ENCODE measurements at places on chromosomes 13 and 19.

GRCh38 chr19:45311621-45312020 is 11.1 kb downstream of the CKM start:
- DNase-seq, result no peak

- DNase-seq, result no peak
These were observed 15.4 kb upstream of the CLN5 start for GRCh38 chr13:76976490-76976889.

- DNase-seq, result peak; percentile 40
These were observed at the start of gene TNFSF13B for GRCh38 chr13:108269601-108270328. TNFSF13B (plus strand) TSS chr13:108269718; CDS start chr13:108269896, 178 bp downstream.

DNA sequence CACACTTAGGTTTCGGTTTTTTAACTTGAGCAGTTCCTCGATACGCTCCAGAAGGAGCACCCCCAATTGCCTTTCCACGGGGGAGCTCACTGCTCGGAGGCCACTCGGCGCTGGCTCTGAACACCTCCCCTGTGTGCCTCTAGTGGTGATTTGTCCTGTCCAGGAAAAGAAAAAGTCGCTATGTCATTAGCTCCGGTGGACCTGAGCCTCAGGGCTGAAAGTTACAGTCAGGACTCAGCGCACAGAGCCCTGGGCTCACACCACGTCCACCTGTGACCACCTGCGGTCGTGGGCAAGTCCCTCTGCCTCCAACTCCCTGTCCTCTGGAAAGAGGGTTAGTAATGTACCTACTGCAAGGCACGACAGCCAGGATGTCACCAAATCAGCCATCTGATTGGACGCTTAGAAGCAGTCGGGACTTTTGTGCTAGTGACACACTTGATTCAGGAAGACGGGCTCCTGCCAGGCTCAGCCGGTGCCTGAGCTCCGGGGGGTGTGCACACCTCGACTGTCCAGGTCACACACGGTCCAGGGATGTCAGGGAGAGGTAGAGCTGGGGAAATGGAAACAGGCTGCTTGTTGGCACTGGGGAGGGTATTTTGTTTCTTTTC is 3.9 kb upstream of the TMPRSS9 start:
- no peak for DNase-seq

- DNase-seq, result no peak
These were observed 10.0 kb downstream of the GTPBP3 start for GRCh38 chr19:17347361-17347760.
